NCI-H2171 treated with DMSO at 0.1 percent for 48 hours (cell line): ENCODE measurements at places on chromosomes 3 and 15.

GRCh38 chr3:109125902-109126301 is 8.0 kb upstream of the MORC1 start:
- no peak for DNase-seq

- DNase-seq, result no peak
Observed at GRCh38 chr3:52555056-52555455, 18.7 kb downstream of the UQCC5 start.

DNA sequence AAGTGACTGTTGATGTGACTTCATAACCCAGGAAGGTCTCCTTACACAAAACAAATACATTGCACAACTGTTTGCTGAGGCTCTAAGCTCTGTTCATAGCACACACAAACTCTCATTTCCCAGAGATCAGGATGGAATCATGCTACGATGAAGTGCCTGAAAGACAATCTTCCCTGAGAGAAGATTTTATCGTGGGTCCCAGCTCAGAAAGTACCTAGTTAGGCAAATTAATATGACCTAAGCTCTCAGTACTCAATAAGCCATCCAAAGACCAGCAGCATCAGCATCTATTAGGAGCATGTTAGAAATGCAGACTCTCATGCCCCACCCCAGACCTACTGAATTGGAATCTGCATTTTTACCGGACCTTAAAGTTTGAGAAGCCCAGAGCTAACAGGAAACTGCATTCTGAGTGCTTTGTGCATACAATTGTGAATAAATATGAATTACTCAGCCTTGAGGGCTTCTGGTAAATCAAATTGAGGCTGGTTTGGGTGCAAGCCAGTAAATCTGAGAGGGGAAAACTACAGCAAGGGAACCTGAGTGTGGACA is 161.5 kb upstream of the C2CD4B start:
- DNase-seq, result no peak

DNA sequence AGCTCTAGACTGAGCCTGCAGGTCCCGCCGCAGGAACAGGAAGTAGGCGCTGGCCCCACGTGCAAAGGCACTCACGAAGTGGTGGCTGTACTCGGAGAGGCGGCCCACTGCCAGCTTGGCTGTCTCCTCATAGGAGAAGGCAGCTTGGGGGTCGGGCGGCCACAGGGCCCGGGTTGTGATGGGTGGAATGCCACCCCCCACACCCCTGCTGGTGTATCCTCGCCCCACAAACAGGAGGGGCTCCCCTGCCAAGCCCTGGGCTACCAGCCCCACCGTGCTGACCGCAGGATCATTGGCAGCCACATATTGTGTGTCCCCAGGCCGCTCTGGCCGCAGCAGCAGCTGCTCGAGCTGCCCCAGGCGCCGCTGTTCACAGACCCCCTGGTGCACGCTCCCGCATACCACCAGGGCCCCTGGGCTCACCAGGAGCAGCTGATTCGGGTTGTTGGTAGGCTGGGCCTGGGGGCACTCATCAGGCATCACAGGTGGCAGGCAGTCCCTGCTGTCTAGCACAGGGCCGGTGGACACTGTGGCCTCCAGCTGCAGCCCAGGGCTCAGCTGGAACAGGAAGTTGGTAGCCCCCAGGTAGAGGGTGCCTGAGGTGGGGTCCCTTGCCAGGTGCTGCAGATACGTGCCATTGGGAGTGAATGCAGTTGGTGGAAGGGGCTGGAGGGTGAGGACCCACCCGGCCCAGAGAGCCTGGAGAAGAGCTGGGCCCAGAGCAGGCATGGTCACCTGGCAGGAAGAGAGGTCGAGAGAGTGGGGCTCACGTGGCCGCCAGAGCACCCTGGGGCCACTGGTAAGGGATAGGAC is 5.8 kb downstream of the PLXNB1 start:
- no peak for DNase-seq

- no peak for DNase-seq
Observed at GRCh38 chr15:31345606-31346366, 19.2 kb downstream of the KLF13 start.

DNA sequence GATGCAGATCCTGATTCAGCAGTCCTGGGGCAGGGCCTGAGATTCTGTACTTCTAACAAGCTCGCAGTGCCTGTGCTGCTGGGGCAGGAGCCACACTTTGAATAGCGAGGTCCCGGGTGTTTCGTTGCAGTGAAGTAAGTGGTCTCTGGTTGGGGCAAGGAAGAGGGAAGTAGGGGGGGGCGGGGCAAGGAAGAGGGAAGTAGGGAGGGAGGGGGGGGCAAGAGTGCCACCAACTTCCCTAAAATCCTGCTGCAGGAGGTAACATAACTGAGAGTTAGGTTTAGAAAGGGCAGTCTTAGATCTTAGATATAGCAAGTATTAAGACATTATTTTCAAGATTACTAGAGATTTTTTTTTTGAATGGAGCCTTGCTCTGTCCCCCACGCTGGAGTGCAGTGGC is 35.5 kb downstream of the CRTAP start:
- DNase-seq, result no peak

DNA sequence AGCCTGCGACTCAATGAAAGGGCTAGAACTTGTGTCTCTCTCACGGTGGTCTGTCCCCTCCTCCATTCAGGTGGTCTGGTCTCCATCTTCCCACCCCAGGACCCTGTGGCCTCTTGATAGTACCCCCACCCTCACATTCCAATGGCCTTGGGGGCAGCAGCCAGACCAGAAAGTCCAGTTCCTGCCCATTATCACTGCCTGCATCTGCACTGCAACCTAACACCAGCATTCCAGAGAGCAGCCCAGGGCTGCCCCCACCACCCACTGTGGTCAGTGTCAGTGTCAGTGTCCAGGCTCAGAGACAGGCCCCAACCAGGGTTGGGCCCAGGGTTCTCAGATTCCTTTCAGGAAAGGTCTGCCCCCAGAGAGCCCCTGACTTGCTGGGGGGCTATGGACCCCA is 12.6 kb downstream of the IGDCC3 start:
- DNase-seq, result no peak

DNA sequence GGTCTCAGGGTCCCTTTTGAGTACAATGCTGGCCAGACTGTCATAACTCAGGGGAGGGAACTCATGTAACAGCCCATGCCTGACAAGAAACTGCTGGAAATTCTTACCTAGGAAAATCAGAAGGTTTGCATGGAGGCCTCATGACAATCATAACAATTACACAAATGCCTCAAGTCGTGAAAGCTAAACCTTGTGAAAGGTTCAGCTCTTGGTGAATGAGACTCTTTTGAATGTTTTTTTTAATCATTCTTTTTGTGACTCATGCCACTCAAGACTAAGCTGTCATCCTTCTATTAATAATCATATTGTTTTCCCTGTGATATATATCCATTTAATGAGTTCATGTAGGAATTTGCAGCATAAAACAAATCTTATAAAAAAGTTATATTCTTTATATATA is 61.4 kb upstream of the LEKR1 start:
- DNase-seq, result no peak
